ENCODE measurements at places on chromosomes 13 and 19.

DNA sequence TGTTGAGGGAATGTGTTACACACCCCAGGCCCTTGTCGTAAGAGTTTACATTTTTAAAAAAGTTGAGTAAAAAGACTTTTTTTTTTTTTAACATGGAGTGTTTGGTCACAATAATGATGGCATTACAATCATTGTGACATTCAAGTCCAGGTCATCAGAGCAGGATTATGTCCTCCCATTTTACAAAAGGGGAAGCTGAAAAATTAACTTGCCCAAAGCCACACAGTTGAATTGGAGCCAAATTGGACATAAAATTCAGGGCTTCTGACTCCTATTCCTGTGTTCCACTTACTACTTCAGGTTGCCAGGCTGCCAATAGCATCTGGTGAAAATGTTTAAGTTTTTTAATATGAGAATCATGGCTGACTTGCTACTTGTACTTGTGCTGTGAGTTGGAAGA, 49.3 kb downstream of the DLEU7 start:
- DNase-seq, result no peak

- DNase-seq, result no peak
These were observed 48.1 kb upstream of the SERPINE3 start for GRCh38 chr13:51291341-51291740.

- DNase-seq, result peak; percentile 81
These were observed 59.5 kb upstream of the SLC7A1 start for GRCh38 chr13:29654843-29655547.

- DNase-seq, result no peak
These were observed 2.7 kb downstream of the KLF5 start for GRCh38 chr13:73061473-73061872.

GRCh38 chr19:45376045-45376724, 5.8 kb upstream of the ERCC2 start:
- DNase-seq, result peak; percentile 89

DNA sequence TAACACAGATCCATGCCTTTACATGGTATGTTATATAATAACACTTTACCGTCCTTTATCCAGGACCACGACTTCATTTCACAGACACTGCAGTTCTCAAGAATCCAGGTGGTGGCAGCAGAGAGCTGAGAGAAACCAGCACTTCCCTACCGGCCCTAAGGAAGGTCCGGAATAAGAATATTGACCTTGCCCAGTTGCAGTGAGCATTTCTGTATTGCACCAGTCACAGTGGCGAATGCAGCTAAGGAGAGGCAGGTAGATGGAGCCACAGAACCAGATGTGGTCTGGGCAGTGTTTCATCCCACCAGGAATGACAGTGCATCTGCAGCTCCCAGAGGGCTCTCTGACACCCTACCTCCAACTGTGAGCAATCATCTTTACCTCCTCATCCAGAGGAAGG, 44.6 kb downstream of the ZNF787 start:
- no peak for DNase-seq

Data from BJ (cell line).